Dermis microvascular lymphatic vessel endothelial cell (primary cell): ENCODE measurements at places on chromosomes 2 and 18. TPM values are rescaled to one million over a fixed set of nuclear protein-coding genes. Genes with fewer than 3 reads are reported as not detected.

The NFATC1 gene
- total RNA-seq = 5.5 and 17.1 TPM in 2 replicates

The UGT1A10 gene
- not detected in 2 replicates for total RNA-seq

The SCTR gene
- not detected in 2 replicates for total RNA-seq

The RAB17 gene
- 11.8 and 12.3 TPM in 2 replicates for total RNA-seq

The GULP1 gene
- 2.5 and 2.6 TPM in 2 replicates for total RNA-seq

The CNRIP1 gene
- total RNA-seq = 31.2 and 44.9 TPM in 2 replicates

The REG1B gene
- not detected in 2 replicates for total RNA-seq
